Keratinocyte (primary cell): ENCODE measurements at places on chromosomes 5 and 9. TPM values are rescaled to one million over a fixed set of nuclear protein-coding genes. Genes with fewer than 3 reads are reported as not detected.

Gene RLN2
- polyA plus RNA-seq: 0.41 to 0.98 TPM (median 0.68 TPM) in 3 replicates

Gene COL15A1
- polyA plus RNA-seq: 0.01 TPM in 1 of 3 replicates, not detected in the others

- peaks cover 62% of the 10 kb centered on the region for H3K36me3 ChIP-seq
- DNase-seq: no peak
- H3K27ac ChIP-seq: no peak overlapping the region
- H3K27me3 ChIP-seq: no peaks in the 10 kb centered on the region
- H3K4me3 ChIP-seq: no peak overlapping the region
- H3K4me1 ChIP-seq: no peaks in the 10 kb centered on the region
Observed at GRCh38 chr5:53084546-53085255, 24.9 kb downstream of the MOCS2 start.

DNA sequence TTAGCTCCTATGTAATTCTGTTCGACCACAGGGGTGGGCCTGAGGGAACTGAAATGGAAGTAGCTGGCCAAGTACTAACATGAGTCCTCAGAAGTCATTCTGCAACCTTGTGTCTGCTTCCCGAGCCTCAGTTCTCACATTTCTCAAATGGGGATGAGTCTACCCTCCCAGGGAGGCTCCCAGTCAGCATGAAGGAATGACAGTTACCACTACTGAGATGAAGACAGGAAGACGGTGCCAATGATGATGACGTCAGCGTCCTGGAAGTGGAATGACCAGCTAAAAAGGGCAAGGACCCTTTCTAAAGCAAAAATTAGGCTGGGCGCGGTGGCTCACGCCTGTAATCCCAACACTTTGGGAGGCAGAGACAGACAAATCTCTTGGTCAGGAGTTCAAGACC, 6.8 kb downstream of the PIP5KL1 start:
- H3K4me3 ChIP-seq: no peak overlapping the region
- no peaks in the 10 kb centered on the region for H3K27me3 ChIP-seq
- H3K36me3 ChIP-seq: no peaks in the 10 kb centered on the region
- DNase-seq: no peak
- no peak overlapping the region for H3K27ac ChIP-seq

DNA sequence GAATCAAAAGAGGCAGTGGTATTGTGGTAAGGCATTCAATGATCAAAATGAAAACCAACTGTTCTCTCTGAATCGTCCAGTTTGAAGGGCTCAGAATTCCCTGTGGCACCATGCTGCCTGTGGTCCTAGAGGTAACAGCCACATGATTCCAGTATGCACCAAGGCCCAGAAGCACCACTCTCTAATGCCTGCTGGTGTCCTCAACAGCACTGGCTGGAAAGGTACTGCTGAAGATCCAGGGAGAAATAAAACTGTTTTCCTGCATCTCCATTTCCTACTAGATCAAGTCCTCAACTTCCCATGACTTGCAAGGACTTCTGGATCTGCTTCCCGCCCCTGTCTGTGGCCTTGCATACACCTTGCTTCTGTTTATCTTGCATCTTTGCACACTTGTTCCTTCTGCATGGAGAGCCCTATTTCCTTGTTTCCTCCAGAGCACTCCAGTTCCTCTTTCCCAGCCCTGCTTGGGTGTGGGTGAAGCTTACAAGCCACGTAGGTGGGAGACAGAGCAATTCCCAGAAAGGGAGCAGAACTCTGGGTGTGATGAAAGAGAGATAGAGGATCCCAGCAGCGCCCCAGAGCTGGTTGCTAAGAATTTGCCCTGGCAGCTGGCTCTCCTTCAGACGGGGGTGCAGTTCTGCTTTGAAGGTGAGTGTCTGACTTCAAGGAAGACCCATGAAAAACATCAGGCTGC, 41.0 kb upstream of the EQTN start:
- no peak overlapping the region for H3K27ac ChIP-seq
- H3K27me3 ChIP-seq: no peaks in the 10 kb centered on the region
- no peak overlapping the region for H3K4me3 ChIP-seq
- peaks cover 19% of the 10 kb centered on the region for H3K4me1 ChIP-seq
- peaks cover 1% of the 10 kb centered on the region for H3K36me3 ChIP-seq

- H3K27ac ChIP-seq: no peak overlapping the region
- no peaks in the 10 kb centered on the region for H3K36me3 ChIP-seq
- no peak overlapping the region for H3K4me3 ChIP-seq
Observed at GRCh38 chr5:52825826-52826225, 38.1 kb downstream of the ITGA1 start.
